Hippocampal formation (tissue), 2 donors: ENCODE measurements at places on chromosomes 5 and 9.

DNA sequence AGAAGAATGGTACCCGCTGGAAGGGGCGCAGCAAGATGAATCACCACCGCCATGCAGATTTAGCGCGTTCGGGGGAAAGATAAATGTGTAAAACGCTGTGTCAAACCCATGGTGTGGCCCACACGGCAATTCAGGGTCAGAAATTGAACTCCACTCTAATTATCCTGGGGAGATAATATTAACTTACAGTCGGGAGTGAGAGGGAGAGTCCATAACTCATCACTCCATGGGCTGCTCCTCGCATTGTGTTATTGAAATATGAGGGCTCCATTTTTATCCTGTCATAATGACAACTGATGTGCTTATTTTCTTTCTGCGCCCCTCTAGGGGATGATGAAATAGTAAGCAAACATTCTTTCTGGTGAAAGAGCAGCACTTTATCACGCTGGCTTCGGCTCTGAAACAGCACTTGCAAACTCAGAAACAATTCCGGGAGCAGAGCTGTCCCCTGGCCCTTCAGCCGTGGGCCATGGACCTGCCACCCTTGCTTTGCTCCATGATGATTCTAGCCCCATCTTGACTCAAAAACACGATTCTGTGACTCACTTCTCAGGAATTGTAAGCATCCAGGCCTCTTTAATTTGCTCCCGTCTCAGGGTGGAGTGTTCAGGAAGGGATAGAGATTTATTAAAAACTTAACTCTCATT lies 431.6 kb downstream of the IRX1 start:
- DNase-seq: no peak

GRCh38 chr5:109411149-109411514 lies 1.4 kb upstream of the PJA2 start:
- DNase-seq: no peak

- DNase-seq: peak; percentile 42
These were observed 207.9 kb downstream of the C9orf50 start for GRCh38 chr9:129412814-129413536.

GRCh38 chr9:79195879-79196278 lies 375.9 kb upstream of the TLE4 start:
- no peak for DNase-seq

DNA sequence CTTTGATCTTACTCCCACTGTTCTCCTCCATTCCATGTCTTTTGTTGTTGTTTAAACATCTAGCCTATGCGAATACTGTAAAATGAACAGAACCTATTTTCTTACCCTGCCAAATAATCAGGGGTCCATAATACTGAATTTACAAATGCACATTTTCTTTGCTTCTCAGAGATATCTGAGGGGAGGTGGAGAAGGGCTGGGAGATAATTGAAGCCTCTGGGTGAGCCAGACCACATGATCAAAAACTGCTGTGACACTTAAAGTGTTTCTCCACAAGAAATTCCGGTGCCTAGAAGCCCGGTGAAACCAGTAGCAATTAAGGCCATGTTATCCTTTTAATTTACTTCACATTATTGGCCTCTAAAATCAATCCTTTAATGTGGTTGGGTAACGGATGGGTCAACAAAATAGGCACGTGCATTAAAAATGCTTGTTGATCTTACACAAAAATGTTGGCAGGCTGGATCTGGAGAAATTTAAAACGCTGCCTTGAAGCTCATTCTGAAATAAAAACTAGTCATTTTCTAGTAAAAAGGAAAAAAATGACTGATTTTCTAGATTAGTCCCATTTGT lies 10.8 kb downstream of the SEMA6A start:
- DNase-seq: no peak

DNA sequence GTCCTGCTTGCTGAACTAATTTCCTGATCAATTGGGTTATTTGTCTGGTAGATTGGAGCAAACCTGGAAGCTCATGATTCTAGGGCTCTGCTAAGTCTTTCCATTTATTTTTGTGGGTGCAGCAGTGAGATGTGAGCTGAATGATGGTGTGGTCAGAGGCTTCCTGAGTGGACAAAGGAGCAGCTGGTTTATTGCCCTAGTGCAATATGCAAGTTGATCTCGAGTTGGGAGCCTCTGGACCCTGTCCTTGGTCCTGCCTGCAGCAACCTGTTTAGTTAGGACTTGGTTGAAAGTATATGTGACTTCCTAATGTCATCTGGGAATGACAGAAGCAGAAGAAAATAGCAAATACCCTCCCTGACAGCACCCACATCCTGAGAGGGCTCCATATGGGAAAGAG lies 4.2 kb upstream of the UNC5A start:
- DNase-seq: no peak

GRCh38 chr5:179324760-179325295 lies 20.4 kb downstream of the ADAMTS2 start:
- no peak for DNase-seq

DNA sequence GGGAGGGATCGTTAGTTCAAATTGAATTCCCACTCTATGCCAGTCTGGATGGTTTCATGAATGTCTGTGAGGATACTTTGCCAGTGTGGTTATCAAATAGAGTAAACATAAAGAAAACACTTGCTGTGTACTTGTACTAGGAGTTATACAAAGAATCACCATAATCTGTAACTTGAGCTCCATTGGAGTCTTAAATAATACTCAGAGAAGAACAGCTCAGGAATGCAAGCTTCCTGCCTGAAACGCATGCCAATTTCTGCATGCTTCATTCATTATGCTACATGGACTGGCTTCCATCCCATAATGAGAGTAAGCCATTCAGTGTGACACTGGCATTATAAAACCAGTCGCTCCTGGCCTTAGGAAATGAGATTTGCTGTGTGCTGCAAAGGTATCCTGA lies 351.4 kb downstream of the SEMA5A start:
- no peak for DNase-seq

DNA sequence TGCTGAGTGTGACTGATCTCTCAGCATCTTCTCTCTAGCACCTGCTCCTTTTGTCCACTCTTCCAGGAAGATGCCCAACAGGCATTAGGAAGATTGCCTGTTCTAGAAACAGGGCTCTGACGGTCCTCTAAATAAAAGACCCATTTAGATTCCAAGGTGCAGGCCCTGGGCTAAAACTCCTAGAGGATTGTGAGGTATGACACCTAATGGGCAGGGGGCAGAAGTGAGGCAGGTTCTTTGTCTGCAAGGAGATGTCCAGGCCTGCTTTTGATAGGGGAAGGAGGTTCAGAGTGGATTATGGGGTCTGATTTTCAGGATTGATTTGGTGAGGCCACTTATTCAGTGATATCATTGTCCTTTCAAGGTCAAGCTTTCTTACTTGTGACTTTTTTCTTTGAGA lies 140.8 kb upstream of the TRPC7 start:
- no peak for DNase-seq

DNA sequence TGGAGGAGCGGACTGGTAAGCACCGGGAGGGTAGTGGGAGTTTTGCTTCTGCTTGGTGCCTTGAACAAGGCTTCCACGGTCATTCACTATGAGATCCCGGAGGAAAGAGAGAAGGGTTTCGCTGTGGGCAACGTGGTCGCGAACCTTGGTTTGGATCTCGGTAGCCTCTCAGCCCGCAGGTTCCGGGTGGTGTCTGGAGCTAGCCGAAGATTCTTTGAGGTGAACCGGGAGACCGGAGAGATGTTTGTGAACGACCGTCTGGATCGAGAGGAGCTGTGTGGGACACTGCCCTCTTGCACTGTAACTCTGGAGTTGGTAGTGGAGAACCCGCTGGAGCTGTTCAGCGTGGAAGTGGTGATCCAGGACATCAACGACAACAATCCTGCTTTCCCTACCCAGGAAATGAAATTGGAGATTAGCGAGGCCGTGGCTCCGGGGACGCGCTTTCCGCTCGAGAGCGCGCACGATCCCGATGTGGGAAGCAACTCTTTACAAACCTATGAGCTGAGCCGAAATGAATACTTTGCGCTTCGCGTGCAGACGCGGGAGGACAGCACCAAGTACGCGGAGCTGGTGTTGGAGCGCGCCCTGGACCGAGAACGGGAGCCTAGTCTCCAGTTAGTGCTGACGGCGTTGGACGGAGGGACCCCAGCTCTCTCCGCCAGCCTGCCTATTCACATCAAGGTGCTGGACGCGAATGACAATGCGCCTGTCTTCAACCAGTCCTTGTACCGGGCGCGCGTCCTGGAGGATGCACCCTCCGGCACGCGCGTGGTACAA lies 556 bp downstream of the PCDHGC3 start:
- DNase-seq: no peak

GRCh38 chr9:82356871-82357270 lies 368.3 kb downstream of the SPATA31D1 start:
- DNase-seq: no peak

GRCh38 chr9:71079451-71079850 lies 42.0 kb downstream of the TRPM3 start:
- DNase-seq: no peak

DNA sequence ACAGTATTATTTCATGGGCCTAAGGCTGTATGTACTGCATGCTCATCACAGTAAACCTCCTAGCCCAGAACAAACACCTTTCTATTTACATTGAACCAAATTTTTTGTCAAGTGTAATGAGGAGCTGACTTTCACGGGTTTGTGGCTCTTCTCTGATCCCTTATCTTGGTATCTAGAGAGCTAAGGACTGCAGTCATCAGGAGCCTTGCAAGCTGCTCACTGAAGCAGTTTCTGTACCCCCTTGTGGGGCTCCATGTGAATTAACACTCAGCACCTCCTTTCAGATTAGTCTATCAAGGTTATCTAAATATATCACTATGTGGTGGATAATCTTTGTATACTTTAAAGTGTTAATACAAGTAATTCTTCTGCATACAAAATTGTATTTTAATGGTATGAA lies 108.2 kb downstream of the AUH start:
- DNase-seq: no peak

- no peak for DNase-seq
These were observed 307.2 kb downstream of the NSG2 start for GRCh38 chr5:174352681-174353080.

DNA sequence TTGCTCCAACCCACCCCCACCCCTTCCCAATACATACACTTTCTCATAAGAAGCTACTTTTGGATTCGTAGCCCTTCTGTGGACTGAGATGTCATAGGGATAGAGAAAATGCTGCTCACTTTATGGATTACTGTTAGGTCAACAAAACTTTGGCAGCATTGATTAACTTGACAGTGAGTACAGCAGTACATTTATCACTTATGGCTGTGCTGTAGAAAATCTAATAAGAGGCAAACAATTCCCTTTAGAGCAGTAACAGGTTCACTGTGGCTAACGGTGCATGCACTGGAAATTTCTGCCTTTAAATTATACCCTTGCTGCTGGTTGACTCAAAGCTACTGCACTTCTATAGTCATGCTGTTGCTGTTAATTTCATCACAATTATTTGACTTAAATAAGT lies 59.2 kb downstream of the PPIC start:
- DNase-seq: no peak

DNA sequence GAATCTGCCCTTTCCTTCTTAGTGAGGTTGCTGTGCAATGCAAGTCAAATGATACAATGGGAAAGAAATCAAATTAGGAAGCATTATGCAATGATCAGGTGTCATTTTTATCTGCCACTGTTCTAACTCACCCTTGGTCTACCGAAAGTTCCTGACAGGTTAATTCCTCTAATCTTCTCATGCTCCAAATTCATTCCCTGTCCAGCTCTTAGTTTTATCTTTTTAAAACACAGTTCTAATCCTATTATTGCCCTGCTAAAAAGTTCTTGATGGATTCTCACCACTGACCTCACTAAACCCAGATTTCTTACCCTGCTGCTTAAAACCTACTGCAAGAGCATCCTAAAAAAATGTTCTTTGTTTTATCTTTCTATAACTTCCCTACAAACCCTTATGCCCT lies 1000.9 kb downstream of the CDH18 start:
- no peak for DNase-seq

DNA sequence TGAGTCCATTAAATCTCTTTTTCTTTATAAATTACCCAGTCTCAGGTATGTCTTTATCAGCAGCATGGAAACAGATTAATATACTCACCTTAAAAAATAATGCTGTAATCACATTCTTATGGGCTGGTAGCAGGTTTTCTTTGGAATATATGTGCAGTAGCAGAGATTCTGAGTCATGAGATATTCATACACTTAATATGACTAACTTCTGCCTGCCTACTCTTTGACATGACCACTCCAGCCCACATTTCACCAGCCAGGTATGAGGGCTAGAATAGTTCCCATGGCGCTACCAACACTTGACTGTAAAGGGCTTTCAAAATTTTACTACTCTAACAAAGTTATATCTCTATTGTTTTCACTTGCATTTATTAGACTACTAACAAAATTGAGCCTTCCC lies 74.1 kb upstream of the GHR start:
- DNase-seq: no peak
